Umbilical cord (tissue), 2 donors: ENCODE measurements at places on chromosomes 1 and 21. TPM values are rescaled to one million over a fixed set of nuclear protein-coding genes. Genes with fewer than 3 reads are reported as not detected.

KMO gene
- 4.6 TPM for total RNA-seq

USP24 gene
- total RNA-seq = 42.4 TPM

TEX38 gene
- total RNA-seq = 4.3 TPM

CELA2B gene
- not detected for total RNA-seq

KCNA2 gene
- 2.6 TPM for total RNA-seq

MAP3K6 gene
- 18.3 TPM for total RNA-seq

DRAXIN gene
- 1.4 TPM for total RNA-seq

MCOLN3 gene
- total RNA-seq = 2.6 TPM

PLA2G2C gene
- 0.48 TPM for total RNA-seq

KCNJ10 gene
- total RNA-seq = 4.6 TPM

CYP4Z1 gene
- not detected for total RNA-seq

GRCh38 chr1:214570442-214570841 lies 19.0 kb upstream of the PTPN14 start:
- no peak for DNase-seq

- DNase-seq = no peak
These were observed 1336.6 kb downstream of the BRINP3 start for GRCh38 chr1:189141056-189141455.

- DNase-seq = peak; percentile 30
These were observed 54.5 kb downstream of the TBCE start for GRCh38 chr1:235421751-235422150.

DNA sequence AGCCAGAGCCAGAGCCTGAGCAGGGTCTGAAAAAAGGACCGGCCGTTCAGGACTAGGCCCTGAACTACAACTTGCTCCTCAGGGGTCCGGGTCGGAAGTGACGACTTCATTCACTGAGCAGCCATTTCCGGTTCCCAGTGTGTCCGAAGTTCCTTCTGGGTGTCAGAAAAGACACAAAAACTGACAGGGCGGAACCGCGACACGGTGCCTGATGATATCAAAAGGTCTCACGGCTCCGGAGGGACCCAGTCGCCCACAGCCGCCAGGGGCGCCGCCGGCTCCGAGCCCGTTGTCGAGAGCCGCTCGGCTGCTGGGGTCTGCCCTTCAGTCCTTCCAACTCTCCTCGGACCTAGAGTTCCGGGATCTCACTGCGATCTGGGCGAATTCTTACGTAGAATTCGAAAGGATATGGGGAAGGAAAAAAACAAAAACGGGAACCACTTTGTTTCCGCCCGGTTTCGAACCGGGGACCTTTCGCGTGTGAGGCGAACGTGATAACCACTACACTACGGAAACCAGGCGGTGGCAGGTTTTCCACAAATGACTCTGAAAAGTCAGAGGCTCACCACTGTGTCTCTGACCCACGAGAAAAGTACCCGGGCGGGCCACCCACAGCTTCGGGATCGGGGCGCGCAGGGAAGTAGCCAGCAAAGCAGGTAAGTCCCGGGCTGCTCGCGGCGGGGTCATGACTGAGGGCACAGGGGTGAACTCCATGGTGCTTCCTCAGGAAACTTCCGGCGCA lies 31.8 kb upstream of the CFAP126 start:
- peak; percentile 95 for DNase-seq

DNA sequence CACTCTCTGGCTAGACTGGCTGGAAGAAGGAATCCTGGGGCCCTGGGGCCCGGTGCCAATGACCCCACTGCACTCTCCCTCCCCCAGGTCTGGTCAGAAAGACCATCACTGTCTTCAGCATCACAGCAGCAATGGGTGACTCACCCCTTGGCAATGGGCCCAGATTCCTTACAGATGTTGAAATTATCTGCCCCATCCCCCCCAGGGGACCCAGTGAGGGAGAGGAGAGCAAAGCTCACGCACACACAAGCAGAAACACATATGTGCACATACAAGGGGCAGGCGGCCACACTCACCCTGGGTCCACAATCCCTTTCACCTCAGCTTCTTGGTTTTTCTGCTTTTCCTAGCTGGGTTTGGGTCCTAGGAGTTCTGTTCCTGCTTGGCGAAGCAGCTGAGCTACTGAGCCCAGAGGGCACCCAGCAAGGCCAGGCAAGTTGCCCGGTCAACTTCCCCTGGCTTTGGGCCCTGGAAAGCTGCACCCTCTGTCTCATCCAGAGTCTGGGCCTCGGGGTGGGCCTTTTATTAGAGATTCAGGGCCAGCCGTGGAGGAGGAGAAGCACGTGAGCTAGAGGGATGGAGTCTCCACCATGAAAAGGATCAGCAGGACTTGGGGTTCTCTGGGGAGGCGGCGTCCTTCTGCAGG lies 2.6 kb downstream of the COL16A1 start:
- DNase-seq = peak; percentile 98

GRCh38 chr1:169529068-169529642 lies 43.4 kb upstream of the SLC19A2 start:
- peak; percentile 86 for DNase-seq

- DNase-seq = no peak
These were observed 97.8 kb downstream of the SIK1 start for GRCh38 chr21:43328958-43329691.

- no peak for DNase-seq
These were observed 30.2 kb downstream of the SNAP47 start for GRCh38 chr1:227765261-227766014.

DNA sequence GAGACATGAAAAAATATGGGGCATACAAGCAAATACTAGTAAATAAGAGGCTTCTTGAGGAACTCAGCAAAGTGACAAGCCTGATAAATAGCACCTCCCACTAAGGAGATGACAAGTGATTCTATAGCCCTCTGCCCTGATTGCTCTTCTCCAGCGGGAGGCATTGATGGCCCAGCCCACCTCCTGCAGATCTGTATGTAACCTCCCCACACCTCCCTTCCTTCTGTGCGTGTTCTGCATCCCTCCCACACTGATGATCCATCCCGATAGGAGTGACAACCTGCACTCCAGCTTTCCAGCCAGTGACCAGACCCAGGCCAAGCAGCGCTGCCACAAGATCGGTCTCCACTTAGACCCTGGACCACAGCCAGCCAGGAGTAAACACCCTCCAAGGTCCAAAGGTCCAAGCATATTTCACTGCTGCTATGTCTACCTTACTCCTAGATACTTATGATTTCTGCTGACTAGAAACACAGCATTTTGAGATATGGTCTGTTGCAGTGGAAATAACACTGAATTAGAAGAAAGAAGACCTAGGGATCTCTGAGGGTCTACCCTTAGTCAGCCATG lies 176.1 kb downstream of the BRINP2 start:
- DNase-seq = no peak

DNA sequence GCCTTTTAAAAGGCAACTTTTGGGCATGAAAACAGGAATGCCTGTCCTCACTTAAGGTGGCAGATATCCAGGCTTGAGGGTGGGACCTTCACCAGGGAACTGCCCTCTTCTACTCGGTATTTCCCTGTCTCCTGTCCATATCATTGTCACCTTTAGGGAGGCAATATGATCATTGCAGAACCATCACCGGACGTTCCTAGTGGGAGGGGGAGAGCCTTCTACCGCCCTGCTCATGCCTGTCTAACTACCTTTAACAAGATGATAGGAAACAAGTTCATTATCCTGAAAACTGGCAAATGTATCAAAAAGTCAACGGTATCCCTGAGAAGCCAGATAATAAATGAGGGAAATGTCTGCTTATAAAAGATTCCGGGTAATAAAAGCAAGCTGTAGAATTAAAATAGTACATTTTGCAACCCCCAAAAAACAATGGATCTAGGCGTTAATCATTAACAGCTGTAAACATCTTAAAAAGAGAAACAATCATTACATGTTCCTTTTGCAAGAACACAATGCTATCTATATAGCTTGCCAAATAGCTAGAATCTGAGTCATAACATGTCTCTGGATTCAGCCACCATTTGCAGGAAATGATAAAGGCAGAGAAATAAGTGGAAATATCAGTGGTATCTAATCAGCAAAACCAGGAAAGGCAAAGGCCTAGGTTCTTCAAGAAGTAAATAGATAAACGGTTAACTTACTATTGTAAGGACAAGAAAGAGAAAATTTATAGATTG lies 852.9 kb upstream of the ADGRL4 start:
- peak; percentile 8 for DNase-seq

DNA sequence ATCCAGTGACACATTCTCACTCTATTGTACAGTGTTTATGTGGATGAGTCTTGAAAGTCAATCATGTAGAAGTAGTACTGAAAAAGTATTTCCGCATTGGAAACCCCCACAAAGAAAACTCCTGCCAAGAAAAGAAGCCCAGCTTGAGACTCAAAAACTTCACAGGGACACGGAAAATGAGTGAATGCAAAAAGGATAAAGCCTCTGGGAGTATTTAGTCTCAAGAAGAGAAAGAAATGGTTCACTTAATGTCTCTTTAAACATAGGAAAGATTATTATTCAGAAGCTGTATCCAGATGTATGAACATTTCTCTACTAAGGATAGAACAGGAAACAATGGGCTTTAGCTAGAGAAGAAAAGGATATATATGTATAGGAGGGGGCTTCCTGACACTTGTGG lies 304.5 kb downstream of the BARHL2 start:
- no peak for DNase-seq

DNA sequence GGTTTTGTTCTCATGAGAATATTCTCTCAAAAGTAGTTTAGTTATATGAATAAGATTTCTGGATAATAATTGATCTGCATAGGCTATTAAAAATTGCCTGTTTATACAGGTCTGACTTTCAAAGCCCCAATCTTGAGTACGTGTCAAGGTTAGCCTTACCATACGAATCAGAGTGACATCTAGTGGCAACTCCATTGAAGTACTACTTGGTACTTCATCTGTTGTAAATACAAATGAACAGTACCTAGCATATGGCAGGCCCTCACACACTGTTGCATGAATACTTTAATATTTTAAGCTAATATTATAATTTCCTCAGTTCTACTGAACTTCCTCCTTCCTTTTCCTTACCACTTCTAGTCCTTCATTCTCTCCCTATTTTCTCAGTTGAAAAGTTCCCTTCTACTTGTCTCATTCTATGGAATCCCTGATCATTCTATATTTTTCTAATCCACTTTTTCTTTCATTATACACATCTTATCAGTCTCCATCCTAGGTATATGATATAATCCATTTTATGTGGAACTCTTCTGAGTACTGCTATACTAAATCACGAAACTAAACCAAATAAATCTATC lies 101.2 kb downstream of the AKT3 start:
- DNase-seq = peak; percentile 78

DNA sequence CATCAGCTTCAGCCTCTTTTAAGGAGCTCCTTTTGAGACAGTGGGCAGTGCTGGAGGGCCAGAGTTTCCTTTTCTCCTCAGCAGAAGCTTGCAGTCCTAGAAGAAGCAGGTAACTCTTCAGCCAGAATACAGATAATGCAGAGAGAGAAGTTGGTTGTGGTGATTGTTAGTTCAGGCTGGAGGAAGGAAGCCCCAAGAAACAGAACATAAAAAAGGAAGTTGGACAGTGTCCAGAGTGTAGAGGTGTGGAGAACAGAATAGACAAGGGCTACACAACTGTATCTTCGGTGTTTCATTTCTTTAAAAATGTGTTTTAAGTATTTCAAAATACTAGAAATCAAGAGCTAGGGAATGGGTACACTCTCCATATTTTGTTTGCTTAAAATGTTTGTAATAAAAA lies 6.4 kb upstream of the TACSTD2 start:
- no peak for DNase-seq

- no peak for DNase-seq
These were observed 553.8 kb upstream of the PRMT6 start for GRCh38 chr1:106502659-106503058.

DNA sequence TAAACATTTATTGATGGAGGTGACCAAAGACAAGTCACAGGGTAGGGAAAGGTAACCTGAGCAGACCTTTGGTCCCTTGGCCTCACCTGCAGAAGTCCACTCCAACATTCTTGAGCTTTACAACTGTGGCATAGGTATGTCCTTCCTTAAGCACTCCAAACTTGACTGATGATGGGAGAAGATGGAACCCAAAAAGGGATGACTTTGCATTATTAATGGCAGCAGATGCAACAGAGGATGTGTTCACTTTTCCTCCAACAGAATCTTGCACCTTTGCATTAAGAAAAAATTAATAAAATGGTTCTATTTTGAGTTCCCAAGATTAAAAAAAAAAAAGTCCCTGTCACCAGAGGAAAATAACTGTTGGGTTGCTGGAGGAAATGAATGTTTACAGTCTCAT lies 42.2 kb downstream of the WDR3 start:
- no peak for DNase-seq

DNA sequence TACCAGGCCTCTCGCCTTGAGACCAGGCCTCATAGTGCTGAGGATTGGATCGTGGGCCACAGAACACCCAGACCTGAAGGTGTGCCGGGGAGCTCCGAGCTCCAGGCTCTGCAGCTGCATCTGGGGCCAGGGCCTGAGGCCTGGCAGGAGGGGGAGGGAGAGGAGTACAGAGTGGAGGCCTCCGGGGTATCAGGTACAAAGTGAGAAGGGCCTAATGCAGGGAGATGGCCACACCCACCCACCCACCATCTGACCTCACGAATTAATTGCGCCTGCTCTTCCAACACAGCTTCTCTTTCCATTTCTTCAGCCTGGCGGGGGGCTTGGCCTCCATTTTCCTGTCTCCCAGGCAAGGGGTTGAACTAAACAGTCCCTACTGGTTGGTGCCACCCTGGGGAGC lies 99.4 kb upstream of the ARHGEF16 start:
- DNase-seq = no peak

GRCh38 chr21:35204850-35205541 lies 155.9 kb upstream of the RUNX1 start:
- peak; percentile 89 for DNase-seq

- no peak for DNase-seq
These were observed 1.5 kb downstream of the KCNA3 start for GRCh38 chr1:110673197-110673701.

- no peak for DNase-seq
These were observed 145.7 kb downstream of the KCNK2 start for GRCh38 chr1:215228193-215228592.

DNA sequence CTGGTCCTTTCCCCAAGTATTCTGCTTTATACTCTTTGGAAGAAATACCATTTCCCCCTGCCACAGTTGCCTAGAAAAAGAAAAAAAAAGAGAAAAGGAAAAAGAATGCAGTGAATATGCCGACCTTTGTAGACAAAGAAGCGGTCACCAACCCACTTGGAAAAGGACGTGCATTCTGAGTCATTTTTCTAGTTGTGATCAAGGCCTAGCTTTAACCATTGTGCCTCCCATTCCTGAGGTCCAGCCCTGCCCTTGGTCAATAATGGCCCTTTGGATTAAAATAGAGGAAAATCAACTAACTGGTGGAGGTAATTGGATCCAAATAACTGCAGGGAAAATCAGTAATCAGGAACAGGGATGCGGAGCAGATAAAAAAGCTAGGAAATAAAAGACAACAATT lies 24.8 kb downstream of the S1PR1 start:
- no peak for DNase-seq
